Stromal cell of bone marrow (primary cell): ENCODE measurements at places on chromosomes 6 and 20.

DNA sequence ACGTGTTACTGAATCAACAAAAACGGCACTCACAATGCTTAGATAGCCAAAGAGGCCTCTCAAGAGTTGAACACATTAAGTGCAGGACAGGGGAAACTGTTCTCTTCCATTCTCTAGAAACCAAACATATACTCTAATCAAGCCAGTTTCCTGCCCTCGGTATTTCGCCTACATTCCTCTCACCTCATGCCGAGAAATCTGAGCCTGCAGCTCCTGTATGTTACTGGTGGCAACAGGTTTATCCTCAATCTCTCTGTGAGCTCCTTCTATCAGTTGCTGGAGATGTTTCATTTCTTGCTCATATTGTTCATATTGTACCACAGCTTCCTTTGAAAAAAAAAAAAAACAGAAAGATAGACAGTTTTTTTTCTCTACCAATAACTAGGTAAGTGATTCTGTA lies 328.9 kb downstream of the SYNE1 start:
- no peak for DNase-seq

- no peak for DNase-seq
Measured at GRCh38 chr20:37513779-37514359, 7.2 kb upstream of the NNAT start.

DNA sequence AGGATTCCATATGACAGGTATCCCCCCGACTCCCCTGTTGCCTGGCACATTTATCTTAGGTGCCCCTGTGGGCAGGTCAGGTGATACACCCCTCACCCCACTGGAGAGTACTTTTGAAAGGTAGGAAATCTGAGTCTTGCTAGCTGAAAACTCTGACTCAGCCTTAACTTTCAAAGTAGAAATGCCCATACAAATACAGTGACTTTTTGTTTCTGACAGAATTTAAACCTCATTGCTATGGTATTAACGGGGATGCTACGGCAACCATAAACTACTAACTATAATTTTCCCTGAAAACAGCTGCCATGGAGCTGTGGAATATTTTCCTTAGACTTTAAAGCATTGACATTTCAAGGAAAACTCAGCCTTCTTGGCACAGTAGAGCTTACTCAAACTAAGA lies 536.0 kb downstream of the RFPL4B start:
- no peak for DNase-seq

DNA sequence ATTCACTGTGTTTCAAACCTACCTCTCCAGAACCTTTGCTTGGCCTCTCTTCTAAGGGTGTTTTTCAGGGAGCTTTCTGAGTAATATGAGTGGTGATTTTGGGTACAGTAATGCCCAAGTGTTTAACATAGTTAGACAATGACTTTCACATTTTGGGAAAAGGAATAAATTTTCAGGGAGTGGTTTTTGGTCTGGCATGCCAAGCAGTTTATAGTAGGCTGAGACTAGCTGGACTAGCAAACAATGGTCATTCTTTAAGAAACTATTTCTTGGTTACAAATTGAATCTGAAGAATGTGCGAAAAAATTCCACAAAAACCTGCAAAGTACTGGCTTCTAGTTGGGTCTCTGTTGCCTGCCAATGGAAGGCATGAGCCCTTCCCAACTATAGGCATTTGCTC lies 15.4 kb downstream of the FNDC1 start:
- DNase-seq: peak; percentile 59

- DNase-seq: peak; percentile 77
Measured at GRCh38 chr6:16206595-16207037, 31.8 kb upstream of the GMPR start.

DNA sequence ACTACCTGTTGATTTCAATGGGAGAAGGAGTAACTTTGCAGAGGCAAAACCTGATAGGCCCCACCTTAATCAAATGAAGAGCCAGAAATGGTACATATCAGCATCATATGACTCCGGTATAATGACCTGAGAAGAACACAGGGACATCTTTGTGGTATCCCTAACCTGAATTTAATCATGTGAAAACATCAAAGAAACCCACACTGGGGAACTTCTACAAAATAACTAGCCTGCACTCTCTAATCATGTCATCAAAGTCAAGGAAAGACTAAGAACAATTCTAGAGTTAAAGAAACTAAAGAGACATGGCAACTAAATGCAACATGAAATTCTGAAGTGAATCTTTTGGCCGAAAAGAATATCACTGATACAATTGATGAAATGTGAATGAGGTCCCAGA lies 34.9 kb downstream of the SLC17A4 start:
- no peak for DNase-seq

GRCh38 chr20:2417213-2417541 lies 36.5 kb downstream of the TGM6 start:
- no peak for DNase-seq

DNA sequence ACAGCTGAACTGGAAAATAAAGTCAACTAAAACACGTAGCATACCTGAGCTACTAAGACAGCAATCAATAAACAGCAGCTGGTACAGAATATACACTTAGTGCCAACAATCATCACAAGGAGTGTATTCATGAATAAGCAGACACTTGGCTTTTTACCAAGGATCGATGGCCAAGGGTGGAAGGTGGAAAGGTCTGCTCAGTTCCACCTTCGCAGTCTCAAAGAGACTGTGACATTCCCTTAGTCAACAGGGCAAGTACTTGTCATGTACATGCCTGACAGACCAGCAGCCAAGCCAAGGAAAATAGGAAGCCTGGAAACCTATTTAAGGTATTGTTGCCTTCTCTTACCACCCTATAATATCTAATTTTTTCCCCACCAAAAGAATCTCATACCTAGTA lies 21.4 kb downstream of the HBS1L start:
- no peak for DNase-seq
